ENCODE measurements at places on chromosomes 11 and 22. TPM values are rescaled to one million over a fixed set of nuclear protein-coding genes. Genes with fewer than 3 reads are reported as not detected.

The ASRGL1 gene
- total RNA-seq: 0.59 TPM

The SYT12 gene
- 4.1 TPM for total RNA-seq

The POLR2F gene
- 18.6 TPM for total RNA-seq

GRCh38 chr22:19723232-19723982 lies at the start of gene GP1BB:
Gene GP1BB (plus strand): TSS chr22:19723539. CDS start chr22:19723570, 31 bp downstream.
- no peak within 1 kb of the TSS for H3K27ac ChIP-seq
- no peaks in the 10 kb centered on the region for H3K4me1 ChIP-seq
- no peaks in the 10 kb centered on the region for H3K36me3 ChIP-seq

DNA sequence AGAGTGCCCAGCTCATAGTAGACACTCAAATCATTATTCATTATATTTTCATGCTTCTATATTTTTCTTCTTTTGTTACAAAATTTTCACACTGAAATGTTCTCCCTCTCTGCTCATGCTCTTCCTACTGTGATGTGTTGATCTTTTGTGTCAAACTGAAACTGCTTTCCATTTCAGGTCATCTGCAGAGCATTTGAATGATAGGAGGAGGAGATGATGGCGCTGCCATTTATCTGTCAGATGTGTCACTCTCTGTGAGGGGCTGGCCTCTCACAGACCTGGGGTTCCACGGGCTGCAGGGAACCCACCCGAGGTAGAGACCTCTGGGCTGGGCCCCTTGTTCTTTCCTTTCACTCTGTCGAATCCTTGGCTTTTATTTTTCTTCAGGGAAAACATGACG lies 41.1 kb downstream of the OR10A6 start:
- no peak for DNase-seq
- peaks cover 31% of the 10 kb centered on the region for H3K4me1 ChIP-seq
- H3K36me3 ChIP-seq: no peaks in the 10 kb centered on the region
- H3K27me3 ChIP-seq: no peaks in the 10 kb centered on the region
- H3K27ac ChIP-seq: peak overlapping the region; percentile 47
- peak overlapping the region; percentile 62 for H3K4me3 ChIP-seq

GRCh38 chr22:29635734-29636357 lies 32.4 kb downstream of the NF2 start:
- peaks cover 23% of the 10 kb centered on the region for H3K36me3 ChIP-seq
- H3K27me3 ChIP-seq: no peaks in the 10 kb centered on the region
- H3K27ac ChIP-seq: no peak overlapping the region
- DNase-seq: no peak
- no peak overlapping the region for H3K4me3 ChIP-seq

DNA sequence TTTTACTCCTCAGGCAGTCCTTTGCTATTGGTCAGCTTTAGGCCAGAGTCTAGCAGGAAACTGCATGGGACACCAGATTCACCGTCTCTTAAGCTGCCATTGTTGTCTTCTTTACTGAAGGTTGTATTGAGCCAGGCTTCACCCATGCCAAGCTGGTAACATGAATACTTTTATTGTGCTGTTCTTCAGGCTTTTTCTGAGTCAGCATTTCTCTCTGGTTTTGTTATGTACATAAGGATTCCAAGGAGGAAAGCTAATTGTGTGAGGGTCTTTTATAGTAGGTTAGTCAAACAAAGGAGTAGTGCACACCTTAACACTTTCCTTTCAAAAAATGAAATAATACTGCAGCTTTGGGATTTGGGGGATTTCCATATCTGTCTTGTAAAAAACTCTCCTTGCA lies 252.8 kb downstream of the JRKL start:
- H3K27ac ChIP-seq: no peak overlapping the region
- H3K4me1 ChIP-seq: no peaks in the 10 kb centered on the region
- H3K4me3 ChIP-seq: no peak overlapping the region
- no peaks in the 10 kb centered on the region for H3K36me3 ChIP-seq
- DNase-seq: no peak
- no peaks in the 10 kb centered on the region for H3K27me3 ChIP-seq

DNA sequence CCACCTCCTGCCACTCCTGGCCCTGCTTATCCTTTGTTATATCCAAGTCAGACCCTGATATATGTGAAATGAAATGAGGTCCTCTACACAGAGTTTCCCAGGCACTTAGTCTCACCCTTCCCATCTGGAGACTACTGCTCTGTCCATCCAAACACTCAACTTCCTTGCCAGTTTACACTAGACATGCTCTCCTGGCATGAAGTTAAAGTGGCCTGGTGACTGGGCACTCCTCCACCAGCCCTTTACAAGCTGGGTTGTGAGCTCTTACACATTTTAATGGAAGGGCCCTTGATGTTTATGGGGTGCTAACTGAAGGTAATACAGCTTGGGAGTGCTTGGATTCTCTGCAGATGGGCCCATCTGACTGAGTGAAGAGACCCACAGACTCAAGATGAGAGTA lies 216.1 kb upstream of the NARS2 start:
- no peak overlapping the region for H3K4me3 ChIP-seq
- no peak for DNase-seq
- no peaks in the 10 kb centered on the region for H3K27me3 ChIP-seq
- H3K27ac ChIP-seq: no peak overlapping the region
- H3K36me3 ChIP-seq: no peaks in the 10 kb centered on the region

DNA sequence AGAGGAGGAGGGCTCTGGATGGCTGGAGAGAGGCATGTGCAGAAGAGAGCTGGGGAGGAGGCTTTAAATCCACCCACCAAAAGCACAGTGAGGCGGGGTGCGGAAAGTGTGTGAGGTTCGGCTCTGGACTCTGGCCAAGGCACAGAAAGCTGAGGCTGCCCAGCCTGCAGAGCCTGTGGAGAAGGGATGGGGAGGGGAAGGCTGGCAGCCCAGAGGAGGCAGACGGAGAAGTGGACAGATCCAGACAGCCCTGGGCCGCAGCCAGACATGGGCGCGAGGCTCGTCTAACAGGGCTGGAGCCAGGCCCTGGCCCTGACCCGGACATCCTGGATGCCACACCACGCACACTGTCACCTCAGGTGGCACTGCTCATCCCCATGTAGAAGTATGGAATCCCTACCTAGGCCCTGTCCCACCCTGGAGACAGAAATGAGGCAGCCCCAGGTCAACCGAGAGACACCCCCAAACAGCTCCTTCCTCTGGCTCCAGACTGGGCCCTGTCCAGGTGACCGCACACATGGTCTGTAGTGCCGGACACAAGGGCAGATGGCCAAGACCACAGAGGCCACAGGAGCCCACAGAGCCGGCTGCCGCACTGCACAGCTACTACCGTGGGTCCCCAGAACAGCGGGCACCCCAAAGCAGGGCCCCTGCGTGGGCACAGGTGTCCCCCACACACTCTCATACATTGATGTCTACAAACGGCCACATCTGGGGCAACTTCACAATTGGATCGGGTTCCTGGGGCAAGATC lies 16.6 kb upstream of the MOB2 start:
- peaks cover 6% of the 10 kb centered on the region for H3K4me1 ChIP-seq
- no peaks in the 10 kb centered on the region for H3K36me3 ChIP-seq
- H3K27ac ChIP-seq: no peak overlapping the region
- H3K4me3 ChIP-seq: no peak overlapping the region
- no peaks in the 10 kb centered on the region for H3K27me3 ChIP-seq
- peak; percentile 78 for DNase-seq

GRCh38 chr11:26599425-26599824 lies 27.4 kb upstream of the MUC15 start:
- H3K4me1 ChIP-seq: no peaks in the 10 kb centered on the region
- no peaks in the 10 kb centered on the region for H3K27me3 ChIP-seq
- H3K27ac ChIP-seq: no peak overlapping the region
- H3K4me3 ChIP-seq: no peak overlapping the region
- H3K36me3 ChIP-seq: no peaks in the 10 kb centered on the region
- DNase-seq: no peak

DNA sequence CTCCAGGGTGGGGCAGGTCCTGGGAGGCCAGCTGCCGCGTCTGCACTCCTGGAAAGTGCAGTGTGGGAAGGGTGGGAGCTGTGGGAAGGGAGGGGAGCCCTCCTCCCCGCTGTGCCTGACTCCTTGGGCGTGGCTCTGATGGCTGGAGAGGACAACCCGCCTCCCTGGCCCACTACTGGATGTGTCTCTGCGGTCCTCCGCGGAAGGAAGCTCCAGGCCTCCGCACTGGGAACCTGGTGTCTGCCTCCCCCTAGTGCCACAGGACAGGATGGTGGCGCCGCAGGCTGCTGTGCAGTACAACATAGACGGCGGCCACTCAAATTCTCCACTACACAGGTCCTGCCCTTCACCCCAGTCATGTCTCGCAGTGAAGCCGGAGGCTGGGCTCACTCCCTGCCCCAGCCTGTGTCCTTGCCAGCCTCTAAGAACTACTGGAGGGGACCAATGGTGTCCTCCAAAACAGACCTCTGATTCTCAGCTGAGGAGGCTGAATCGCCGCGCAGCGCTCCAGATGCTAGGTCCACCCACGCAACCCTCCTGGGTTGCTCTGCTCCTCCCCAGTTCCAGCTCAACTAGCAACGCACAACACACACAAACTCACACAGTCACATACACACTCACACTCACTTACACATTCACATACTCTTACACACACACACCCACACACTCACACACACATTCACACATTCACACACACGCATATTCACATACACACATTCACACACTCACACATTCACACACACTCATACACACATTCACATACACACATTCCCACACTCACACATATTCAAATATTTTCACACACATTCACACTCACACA lies 12.4 kb upstream of the DSCAML1 start:
- H3K4me1 ChIP-seq: no peaks in the 10 kb centered on the region
- peaks cover 7% of the 10 kb centered on the region for H3K27me3 ChIP-seq
- H3K4me3 ChIP-seq: no peak overlapping the region

GRCh38 chr11:57378186-57378585 lies 2.8 kb downstream of the PRG3 start:
- H3K4me3 ChIP-seq: no peak overlapping the region
- H3K36me3 ChIP-seq: no peaks in the 10 kb centered on the region
- DNase-seq: no peak
- H3K27me3 ChIP-seq: no peaks in the 10 kb centered on the region

DNA sequence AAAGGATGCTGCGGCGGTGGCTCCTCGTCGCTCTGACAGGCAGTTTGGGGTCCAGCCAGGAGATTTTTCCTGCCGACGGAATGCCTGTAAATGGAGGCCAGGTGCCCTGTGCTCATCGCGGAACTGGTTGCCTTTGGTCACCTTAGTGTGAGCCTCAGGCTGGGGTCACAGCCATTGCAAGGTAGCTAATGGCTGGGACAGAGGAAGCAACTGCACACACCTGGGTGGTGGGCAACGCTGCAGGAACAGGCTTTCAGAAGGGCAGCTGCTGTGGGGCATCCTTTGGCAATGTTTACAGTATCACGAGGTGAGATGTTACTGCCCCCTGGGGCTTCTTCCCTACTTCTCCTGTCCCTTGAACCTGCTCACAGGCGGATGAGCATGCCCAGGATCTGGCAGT lies 205.5 kb downstream of the GRIK4 start:
- peak; percentile 41 for DNase-seq
- no peak overlapping the region for H3K27ac ChIP-seq
- H3K36me3 ChIP-seq: no peaks in the 10 kb centered on the region

- no peaks in the 10 kb centered on the region for H3K36me3 ChIP-seq
- H3K27ac ChIP-seq: peak overlapping the region; percentile 17
- peaks cover 29% of the 10 kb centered on the region for H3K4me1 ChIP-seq
- no peak for DNase-seq
These were observed 88.9 kb downstream of the MAML2 start for GRCh38 chr11:96254087-96254486.

Data from osteoblast (primary cell).